ENCODE measurements at places on chromosomes 5 and 9. TPM values are rescaled to one million over a fixed set of nuclear protein-coding genes. Genes with fewer than 3 reads are reported as not detected.

Gene LVRN
- total RNA-seq, result 0.64 TPM

GRCh38 chr5:32223972-32224609, 50.0 kb upstream of the GOLPH3 start:
- peak; percentile 47 for DNase-seq

Gene AGXT2
- under 0.01 TPM for total RNA-seq

DNA sequence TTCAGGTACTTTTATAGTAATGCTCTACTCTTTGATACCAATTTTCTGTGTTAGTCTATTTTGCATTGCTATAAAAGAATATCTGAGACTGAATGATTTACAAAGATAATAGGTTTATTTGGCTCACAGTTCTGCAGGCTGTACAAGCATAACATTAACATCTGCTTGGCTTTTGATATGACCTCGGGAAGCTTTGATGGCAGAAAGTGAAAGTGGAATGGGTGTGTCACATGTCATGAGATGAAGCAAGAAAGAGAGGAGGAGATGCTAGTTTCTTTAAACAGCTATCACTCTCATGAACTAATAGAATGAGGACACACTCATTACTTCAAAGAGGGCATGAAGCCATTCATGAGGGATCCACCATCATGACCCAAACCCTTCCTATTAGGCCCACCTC, 270.9 kb upstream of the IL12B start:
- DNase-seq, result peak; percentile 9

Data from fibroblast of villous mesenchyme (primary cell).